ENCODE measurements at places on chromosomes 13 and 19.

- no peak for DNase-seq
These were observed 6.2 kb downstream of the SARS2 start for GRCh38 chr19:38924388-38924787.

- no peak for DNase-seq
These were observed 21.8 kb upstream of the OBI1 start for GRCh38 chr13:78680576-78681350.

DNA sequence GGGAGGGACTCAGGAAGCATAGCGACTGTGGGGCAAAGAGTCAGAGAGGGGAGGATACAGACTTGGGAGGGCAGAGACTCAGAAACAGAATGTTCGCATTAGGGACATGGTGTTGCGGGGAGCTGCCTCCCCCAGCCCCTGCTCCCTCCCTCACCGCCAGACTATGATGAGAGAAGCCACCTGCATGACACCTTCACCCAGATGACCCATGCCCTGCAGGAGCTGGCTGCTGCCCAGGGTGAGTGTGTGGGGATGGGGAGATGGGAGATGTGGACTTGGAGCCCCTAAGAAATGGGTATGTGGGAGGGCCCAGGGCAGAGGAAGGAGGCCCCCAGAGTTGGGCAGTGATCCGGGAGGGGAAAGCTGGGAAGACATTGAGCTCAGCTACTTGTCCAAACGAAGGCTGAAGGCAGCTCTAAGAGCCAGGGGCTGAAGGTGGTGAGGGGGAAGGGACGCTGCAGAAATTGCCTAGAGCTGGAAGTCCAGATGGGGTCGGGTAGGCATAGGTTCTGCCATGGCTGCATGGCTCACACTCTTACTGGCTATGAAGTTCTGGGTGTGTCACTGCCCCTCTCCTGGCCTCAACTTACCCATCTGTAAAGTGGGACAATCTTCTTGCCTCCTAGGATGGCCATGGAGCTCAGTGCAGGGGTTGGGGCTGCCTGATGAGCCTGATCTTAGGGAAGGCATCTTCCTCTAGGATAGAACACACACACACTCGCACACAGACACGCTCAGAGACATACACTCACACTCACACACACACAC, 1.4 kb downstream of the SPACA6 start:
- DNase-seq, result no peak

DNA sequence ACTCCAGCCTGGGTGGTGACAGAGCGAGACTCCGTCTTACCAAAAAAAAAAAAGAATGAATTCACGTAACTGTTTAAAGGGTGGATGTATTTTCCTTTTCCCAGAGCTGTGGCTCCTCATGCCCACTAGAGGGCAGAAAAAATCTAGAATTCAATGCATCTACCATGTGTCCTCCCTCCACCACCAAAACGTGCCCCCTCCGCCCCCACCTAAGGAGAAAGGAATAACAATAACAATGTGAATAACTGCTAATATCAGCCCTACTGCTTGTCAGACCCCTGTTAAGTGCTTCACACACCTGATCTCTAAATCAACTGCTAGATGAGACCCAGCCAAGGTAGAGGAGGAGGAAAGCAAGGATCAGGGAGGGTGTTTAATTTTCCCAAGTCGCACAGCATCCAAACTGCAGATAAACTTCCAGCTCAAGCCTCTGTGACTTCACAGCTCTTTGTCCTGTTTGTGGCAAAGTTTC, 20.2 kb upstream of the PNMA8B start:
- DNase-seq, result peak; percentile 6

DNA sequence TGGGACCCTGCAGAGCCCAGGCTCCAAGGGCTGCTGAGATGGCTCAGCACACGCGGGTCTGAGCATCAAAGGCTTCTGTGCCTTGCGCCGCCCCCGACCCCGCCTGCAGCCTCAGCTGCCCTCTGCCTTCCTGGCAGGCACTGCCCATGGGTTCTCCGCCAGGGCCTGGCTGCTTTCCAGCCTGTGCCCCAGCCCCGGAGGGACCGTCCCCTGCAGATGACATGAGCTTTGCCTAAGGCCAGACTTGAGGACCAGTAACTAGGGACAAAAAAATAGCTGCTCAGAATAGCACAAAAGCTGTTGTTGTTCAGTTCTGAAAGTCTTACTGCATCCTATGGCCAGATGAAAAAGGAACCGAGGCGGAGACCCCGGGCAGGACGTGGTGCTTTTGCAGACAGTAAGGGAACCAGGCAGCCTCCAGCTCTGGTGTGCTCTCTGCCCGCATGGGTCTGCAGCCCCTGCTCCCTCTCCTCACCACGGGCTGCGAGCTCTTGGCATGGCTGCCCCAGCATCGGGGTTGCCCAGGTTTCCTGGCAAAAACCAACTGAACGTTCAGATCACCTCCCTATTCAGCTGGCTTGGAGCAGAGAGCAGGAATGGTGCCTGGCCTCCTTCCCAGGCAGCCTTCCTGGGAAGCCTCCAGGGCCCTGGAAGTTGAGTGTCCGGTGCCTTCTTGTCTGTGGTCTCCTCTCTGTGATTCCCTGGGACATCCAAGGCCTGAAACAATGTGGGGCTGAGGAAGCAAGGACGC, 12.5 kb upstream of the CFAP97D2 start:
- peak; percentile 81 for DNase-seq

DNA sequence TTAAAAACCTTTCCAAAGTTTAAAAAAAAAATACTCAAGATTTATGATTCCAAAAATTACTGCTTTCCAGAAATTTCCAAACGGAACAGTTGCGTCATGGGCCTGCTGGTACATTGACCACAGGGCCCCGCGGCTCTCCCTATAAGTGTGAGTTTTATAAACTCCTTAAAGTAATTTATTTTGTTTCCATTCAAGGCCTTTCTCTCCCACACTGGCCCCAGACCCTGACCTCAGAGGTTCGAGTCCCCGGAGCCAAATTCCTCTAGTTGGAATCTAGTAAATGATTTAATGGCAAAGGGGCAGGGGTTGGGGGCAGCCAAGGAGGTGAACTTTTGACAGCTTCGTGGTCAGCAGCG, 97.5 kb downstream of the INSR start:
- no peak for DNase-seq

DNA sequence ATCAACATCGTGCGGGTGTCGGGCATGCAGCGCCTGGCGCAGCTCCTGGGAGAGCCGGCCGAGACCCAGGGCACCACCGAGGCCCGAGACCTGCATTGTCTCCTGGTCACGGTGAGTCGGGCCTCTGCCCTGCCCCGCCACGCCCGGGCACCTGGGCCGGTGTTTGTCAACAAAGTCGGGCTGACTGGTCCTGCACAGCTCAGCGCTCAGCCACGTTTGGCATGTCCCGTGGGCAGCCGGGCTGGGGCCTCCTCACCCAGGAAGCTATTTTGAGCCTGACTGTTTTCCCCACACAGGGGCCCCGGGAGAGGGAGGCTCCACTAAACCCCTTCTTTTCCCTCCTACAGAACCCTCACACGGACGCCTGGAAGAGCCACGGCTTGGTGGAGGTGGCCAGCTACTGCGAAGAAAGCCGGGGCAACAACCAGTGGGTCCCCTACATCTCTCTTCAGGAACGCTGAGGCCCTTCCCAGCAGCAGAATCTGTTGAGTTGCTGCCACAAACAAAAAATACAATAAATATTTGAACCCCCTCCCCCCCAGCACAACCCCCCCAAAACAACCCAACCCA, 1.3 kb downstream of the GADD45B start:
- peak; percentile 23 for DNase-seq

GRCh38 chr19:45762870-45763631, 6.0 kb downstream of the SIX5 start:
- no peak for DNase-seq

- DNase-seq, result no peak
These were observed 323.0 kb downstream of the GPC5 start for GRCh38 chr13:91721413-91721812.

DNA sequence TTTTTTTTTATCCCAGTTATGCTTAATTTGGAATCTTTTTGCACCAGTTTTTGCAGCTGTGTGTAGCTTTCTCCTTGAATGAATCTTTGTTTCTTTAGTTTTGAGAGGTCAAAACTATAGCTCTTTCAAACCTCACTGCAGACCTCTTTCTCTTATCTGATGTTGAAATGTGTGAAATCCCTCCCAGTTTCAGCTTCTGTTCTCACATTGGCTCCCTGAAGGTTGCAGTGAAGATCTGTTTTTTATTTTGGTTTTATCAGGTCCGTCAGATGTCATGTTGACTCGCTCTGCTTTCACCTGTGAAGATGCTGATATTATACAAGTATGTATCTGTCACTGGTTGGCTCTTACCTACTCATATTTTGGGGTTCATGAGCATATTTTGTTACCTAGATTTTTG, 372.0 kb downstream of the RFC3 start:
- DNase-seq, result no peak

GRCh38 chr13:100836711-100837110, 162.1 kb upstream of the TMTC4 start:
- no peak for DNase-seq

- DNase-seq, result no peak
These were observed 2.9 kb upstream of the ATP8B3 start for GRCh38 chr19:1814833-1815604.

DNA sequence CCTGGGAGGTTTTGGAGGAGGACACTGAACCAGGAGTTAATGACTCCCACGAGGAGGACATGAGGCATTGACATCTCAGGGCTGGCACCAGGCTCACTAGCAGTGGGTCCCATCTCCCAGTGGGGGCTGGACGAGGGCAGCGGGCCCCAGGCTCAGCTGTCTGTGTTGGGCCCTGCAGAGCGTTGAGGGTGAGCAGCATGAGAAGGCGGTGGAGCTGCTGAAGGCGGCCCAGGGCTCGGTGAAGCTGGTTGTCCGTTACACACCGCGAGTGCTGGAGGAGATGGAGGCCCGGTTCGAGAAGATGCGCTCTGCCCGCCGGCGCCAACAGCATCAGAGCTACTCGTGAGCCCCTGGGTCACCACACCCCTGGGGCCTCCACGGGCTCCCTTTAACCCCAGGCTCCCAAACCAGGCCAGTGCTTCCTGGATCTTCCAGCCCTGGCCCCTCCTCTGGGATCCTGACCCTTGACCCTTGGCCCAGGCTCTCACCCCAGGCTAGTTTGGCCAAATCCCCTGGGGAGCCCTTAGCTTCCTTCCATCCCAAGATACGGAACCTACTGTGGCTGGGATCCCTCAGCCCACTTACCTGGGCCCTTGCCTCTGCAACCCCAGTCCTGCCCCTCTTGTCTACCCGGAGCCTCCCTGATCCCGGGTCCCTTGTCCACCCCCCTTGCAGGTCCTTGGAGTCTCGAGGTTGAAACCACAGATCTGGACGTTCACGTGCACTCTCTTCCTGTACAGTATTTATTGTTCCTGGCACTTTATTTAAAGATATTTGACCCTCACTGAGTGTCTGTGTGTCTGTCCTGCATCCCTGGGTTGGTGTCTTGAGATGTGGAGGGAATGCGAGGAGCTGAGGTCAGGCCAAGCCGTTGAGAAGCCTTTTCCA, 1.0 kb downstream of the C19orf73 start:
- DNase-seq, result no peak

GRCh38 chr13:78595495-78596398, 7.6 kb downstream of the POU4F1 start:
- no peak for DNase-seq

DNA sequence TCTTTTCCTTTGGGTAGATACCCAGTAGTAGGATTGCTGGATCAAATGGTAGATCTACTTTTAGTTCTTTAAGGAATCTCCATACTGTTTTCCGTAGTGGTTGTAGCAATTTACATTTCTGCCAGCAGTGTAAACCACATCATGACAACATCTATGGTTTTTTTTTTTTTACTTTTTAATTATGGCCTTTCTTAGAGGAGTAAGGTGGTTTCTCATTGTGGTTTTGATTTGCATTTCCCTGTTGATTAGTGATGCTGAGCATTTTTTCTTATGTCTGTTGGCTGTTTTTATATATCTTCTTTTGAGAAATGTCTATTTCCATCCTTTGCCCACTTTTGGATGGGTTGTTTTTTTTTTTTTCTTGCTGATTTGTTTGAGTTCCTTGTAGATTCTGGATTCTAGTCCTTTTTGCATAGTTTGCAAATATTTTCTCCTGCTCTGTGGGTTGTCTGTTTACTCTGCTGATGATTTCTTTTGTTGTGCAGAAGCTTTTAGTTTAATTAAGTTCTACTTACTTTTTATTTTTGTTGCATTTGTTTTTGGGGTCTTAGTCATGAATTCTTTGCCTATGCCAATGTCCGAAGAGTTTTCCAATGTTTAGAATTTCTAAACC, 38.8 kb downstream of the TDRD3 start:
- no peak for DNase-seq

DNA sequence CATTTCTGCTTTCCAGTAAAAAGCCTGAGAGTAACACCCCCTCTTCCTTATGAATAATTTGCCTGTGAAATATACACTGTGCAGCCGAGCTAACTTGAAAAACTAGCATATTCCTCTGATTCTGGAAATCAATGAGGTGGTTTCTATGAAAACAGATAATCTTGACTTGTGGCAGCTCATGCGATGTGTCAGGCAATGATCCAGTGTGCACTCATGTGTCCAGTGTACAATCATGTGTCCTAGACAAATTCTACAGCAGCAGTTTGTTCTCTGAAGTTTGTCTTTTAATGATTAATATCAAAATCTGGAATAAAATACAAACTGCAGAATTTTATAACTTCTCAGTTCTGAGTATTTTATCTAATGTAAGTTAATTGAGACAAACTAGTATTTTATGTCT, 2213.9 kb upstream of the PCDH20 start:
- no peak for DNase-seq

- DNase-seq, result no peak
These were observed 27.4 kb upstream of the CACTIN start for GRCh38 chr19:3653865-3654513.

DNA sequence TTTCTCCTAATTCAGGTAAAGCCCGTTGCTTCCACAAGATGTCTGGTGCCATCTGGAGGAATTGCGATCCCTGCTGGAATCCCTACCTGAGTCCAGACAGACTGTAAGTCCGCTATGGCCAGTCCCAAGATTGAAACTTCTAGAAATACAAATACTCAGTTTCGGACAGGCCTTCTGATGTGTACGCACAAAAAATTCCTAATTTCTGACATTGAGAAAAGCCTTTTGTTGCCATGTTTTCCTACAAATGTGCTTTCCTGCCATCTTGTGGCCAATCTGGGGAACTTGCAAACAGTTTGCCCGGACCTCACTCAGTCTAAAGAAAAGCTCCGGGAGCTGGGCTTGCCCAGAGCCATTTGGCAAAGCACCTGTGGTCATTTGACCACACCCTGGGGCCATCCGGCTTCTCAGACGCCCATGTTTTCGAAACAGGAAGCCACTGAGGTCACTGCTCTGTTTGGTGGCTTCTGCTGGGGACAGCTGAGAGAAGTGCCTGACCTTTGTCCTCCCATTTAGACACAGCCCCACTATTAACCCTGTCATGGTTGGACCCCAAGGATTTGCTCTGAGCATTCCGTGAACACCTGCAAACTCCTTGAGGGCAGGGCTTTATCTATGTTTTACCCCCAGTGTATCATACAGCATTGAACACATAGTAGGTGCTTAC, 79.4 kb downstream of the SLC15A1 start:
- DNase-seq, result peak; percentile 73

Data from midbrain (tissue), 1 donor.